ENCODE measurements at places on chromosomes 4 and X.

DNA sequence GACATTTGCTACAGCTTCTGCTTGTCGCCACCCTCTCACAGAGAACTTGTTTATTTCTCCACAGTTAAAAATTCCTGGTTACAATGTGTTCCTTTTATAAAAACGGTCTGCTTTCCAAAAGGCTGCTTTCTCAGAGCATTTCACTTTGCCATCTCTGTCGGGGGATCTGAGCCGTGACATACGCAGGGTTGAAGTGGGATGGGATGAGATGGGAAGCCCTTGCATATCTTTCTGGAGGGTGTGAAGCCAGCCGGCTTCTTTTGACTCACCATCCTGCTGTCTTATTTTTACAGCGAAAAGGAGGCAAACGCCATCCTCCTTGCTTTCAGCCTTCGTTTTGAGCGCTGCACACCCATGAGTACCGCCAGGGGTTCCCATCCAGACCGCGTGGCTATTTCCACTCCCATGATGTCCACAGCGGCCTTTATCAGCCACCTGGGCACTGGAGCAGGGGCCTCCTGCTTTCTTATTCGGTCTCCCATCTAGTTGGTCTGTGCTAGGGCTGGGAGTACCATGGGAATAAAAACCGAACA lies 99.8 kb upstream of the GATB start:
- no peak for DNase-seq

- DNase-seq = no peak
Measured at GRCh38 chr4:154205471-154205870, 286.1 kb downstream of the DCHS2 start.

- no peak for DNase-seq
Measured at GRCh38 chrX:77060572-77060971, 386.6 kb upstream of the FGF16 start.

- DNase-seq = no peak
Measured at GRCh38 chrX:113828470-113828869, 755.4 kb upstream of the HTR2C start.

- peak; percentile 26 for DNase-seq
Measured at GRCh38 chrX:11944501-11944900, 186.5 kb downstream of the MSL3 start.

DNA sequence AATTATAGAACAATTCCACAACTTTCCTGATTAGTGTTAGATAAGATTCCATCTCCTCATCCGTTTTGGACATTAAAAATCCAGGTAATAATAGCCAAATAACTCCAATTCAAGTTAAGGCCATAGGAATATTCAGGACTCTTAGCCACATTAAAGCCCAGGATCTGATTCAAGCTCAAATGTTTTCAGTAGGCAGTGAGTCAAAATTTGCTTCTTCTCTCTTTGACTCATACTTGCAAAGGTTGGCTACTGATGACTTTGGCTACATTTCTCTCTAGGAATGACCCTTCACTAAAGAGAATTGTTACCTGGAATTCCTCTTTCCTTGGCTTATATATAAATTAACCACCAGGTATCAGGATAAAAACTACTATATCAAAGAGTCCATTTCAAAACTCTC lies 354.9 kb upstream of the HS3ST1 start:
- no peak for DNase-seq

DNA sequence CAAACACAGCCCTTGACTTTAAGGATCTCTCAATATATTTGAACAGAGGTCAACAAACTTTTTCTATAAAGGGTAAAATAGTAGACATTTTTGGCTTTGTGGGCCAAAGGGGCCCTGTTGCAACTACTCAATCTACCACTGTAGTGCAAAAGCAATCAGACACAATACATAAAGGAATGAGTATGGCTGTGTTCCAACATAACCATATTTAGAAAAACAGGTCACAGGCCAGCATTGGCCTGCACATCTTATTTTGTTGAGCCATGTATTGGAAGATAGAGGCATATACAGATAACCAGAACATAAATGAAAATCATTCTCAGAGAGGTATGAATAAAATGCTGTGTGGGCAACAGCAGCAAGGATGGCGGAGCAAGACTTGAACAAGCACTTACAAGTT lies 49.8 kb downstream of the MID1 start:
- DNase-seq = no peak

GRCh38 chr4:5753766-5754528 lies 42.9 kb downstream of the EVC start:
- DNase-seq = no peak

- DNase-seq = no peak
Measured at GRCh38 chr4:103011378-103012025, 8.0 kb downstream of the SLC9B1 start.

DNA sequence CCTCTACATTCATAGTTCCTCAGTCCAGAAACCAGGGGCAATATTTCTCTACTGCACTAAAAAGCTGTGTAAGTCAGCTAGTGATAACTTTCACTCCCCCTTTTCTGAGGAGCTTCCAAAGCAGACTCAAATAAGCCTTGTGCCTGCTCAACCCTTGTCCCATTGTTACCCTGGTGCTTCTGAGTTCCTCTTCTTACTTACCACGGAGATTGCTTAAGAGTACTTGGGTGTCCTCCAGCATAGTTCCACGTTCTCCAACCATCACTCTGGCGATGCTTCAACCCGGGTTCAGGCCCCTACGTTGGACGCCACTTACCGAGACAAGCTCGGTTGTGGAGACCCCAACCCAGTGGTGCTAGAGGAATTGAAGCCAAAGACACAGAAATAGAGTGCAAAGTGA lies 71.6 kb downstream of the ADAM29 start:
- no peak for DNase-seq

DNA sequence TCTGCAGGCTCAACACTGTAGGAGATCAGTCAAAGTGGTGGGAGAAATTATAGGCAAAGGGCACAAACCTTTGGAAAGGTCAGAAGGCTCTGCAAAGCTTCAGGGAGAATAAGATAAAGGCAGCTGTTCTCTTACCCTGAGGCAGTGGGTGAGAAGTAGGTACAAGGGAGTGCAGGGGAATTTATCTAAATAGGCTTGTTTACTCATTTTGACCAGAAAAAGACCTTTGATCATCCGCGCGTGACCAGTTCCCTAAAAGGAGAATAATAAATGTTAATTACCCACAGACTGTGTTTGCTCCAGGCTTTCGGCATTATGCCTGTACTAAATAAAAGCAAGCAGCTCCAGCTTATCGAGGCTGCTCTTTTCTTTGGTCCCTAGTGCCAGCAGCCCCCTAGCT lies 9.3 kb downstream of the FGFBP2 start:
- DNase-seq = no peak

DNA sequence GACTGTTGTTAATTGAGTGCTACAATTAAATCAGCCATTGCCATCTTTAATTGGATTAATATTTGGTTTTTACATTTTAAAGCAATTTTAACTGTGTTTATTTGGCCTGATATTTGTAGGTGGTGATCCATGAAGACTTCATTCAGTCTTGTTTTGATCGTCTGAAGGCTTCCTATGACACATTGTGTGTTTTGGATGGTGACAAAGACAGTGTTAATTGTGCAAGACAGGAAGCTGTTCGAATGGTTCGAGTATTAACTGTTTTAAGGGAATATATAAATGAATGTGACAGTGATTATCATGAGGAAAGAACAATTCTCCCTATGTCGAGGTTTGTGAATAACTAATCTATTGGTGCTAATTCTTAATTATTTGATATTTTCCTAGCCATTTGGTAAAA lies 82.6 kb downstream of the USP9X start:
- DNase-seq = no peak

GRCh38 chr4:177118596-177118995 lies 191.1 kb upstream of the NEIL3 start:
- DNase-seq = no peak

DNA sequence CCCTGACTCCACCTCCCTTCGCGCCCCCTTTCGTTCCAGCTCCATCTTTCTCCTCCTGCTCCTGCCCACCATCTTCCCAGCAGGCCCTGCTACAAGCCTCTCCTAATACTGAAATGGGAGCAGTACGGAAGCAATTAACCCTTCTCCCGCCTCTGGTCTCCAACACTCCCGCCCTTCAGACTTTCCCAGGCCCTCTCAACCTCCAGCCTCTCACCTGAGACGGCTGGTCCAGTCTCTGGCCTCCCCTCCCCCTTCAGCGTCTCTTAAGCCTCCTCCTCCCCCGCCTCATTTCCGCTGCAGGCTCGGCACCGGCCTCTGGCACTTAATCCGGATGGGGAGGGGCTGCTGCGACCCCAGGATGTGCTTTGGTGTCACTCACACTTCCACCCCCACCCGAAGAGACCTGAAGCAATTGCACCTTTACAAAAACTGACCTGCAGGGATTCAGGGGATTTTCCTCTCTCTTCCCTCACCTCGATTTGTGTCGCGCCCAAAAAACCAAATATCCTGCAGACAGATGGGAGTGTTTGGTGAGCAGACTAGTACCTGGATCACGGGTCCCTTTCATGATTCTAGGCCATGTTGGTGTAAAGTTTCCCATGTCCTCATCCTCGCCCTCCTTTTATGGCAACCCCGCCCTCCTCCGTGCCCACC lies 657 bp downstream of the TCEAL8 start:
- DNase-seq = peak; percentile 54

DNA sequence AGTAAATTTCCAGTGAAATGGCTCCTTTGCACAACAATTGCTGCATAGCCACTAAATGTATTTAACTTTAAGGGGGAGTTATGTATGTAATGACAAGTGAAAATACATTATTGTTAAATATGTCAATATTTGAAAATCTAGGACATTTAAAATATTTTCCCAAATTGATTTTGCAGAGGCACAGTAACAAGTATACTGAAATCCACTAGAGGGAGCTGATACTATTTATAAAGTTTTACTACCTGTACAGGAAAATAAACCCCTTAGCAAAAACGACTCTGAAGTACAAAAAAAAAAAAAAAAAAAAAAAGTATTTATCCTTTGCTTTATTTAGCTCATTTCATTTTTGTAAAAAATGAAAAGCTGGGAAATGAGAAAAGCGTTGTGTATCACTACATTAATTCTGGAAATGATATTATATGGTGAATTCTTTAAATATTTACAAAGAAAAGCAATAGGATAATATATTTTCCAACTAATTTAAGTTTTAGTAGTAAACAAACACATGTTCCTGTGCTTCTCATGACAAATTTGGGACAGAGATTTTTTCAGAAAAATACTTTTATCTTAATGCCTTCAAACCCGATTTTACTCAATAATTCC lies 727.7 kb downstream of the DMD start:
- peak; percentile 1 for DNase-seq

GRCh38 chr4:182292612-182293011 lies 49.4 kb downstream of the TENM3 start:
- no peak for DNase-seq
